IPS-NIHi11 (cell line): ENCODE measurements at places on chromosomes 13 and 19.
A peak's percentile ranks its signal among the peaks of the same experiment; 100 is the strongest.

DNA sequence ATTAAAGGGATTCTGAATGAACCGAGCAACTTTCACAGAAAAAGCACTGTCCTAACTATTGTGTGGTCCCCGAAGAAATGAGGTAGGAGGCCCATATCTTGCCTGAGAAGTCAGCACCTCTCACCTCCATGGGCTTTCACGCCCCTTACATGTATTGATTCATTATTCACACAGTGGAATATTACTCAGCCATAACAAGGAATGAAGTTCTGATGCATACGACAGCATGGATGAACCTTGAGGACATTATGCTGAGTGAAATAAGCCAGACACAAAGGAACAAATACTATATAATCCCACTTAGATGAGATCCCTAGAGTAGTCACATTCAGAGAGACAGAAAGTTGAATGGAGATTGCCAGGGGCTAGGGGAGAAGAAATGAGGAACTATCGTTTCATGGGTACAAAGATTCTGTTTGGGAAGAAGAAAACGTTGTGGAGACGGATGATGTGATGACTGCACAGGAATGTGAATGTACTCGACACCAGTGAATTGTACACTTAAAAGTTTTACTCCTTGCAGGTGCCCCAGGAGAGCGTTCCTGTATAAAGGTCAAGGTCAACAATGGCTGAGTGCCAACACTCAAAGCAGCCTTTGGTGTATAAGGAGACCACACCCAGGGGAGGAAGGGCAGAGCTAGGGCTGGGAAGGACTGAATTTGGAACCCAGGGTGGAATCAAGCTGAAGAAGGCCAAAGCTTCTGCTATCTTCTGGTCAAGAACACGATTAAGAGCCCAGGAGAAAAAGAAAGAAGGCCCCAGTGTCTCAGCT lies 22.5 kb downstream of the ZIC5 start:
- no peak for DNase-seq

DNA sequence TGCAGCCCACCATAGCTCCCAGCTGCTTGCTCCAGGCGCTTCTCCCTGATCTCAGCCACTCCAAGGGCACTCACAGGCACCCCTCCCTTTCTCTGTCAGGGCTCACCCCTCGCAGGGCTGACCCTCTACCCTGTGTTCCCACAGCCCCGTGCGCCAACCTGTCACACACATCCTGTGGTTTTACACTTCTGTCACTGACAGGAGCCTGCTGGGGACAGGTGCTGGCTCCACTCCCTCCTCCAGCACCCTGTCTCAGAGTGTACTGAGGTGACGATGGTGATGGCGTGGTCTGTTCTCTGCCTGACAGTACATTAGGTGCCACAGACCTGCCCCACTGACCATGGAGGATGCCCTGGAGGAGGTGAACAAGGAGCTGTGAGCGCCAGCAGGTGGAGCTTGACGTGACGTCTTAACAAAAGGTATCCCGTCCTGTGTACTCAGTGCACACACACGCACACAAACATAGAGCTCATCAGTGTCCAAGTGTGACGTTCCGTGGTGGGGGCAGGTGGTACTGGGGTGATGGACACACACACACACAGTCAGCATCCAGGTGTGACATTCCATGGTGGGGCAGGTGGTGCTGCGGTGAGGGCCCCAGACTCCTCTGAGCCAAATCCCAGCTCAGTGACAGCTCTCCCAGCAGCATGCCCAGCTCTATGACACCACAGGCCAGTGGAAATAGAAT lies 20.9 kb downstream of the C19orf44 start:
- DNase-seq: no peak

DNA sequence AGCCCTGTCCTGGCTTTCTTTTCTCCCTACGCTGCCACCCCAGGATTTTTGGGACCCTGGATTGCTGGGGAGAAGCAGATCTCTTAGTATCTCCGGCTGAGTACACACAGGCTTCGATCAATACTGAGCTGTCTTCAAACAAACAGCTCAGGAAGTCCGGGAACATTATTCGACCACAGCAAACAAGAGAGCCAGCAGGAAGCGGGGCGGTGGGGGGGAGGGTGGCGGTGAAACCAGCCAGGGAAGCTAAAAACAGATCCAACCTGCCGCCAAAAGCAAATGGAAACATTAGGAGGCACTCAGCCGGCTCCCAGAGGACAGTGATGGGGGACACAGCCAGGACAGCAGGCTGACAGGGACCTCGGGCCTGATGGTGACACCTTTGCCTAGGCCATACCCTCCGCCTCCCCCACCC lies 12.2 kb upstream of the BCAM start:
- peak; percentile 57 for DNase-seq

GRCh38 chr13:30715837-30716236 lies 19.5 kb upstream of the ALOX5AP start:
- no peak for DNase-seq

DNA sequence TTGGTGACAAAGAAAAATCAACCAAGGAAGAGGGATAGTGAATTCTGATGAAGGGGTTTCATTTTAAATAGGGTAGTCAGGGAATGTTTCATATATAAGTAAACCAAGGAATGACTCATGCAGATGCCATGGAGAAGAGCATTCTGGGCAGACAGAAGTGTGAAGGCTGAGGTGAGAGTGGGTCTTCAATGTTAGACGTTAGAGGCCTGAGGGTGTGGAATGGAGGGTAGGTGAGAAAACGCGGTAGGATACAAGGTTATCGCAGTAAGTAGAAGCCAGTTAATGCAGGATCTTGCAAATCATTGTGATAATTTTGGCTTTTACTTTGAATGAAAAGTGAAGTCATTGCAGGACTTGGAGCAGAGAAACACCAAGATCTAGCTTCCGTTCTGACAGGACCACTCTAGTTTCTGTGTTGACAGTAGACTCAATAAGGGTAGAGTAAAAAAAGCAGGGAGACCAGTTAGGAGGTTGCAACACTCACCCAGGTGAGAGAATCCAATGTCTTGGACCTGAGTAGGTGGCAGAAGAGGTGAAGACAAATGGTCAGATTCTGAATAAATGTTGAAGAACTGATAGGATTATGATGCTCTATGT lies 225.2 kb upstream of the TMTC4 start:
- DNase-seq: no peak

DNA sequence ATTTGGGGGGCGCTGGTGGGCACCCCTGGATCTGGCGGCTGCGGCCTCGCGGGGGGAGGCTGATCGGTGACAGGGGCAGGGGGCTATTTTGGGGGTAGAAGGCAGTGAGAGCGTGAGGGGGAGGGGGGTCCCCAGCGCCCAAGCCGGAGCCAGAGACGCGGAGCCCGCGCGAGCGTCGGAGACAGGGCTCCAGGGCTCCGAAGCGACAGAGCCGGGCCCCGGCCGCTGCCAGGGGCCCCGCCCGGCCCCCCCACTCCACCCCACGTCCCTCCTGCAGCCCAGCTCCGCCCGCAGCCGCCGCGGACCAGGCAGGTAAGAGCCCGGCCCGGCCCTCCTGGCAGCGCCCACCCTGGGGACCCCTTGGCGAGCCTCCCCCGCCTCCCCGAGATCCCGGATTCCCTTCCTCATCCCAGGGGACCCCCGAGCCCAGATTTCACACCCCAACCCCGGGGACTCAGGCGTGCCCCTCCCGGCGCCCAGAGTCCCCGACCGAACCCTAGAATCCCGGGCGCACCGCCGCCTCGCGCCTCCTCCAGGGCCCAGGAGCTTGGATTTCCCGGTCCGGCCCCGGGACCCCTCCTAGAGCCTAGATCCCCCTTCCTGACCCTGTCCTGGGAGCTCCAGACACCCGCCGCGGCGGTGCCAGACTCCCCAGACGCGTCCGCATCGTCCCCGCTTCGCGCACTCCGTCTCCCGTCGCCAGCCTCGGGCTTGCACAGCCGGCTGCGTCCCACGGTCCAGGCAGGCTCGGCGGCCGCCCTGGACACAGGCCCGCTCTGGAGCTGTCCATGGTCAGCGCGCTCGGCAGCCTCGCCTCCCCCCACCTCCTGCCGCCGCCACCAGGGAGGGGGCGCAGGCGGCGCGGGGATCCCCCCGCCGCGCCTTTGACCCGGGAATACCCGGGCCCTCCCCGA lies at the start of gene PPFIA3:
PPFIA3 (plus strand) TSS at position 134 of the 914 bp plus-strand sequence. CDS start 8,330 bp downstream, outside the sequence.
- DNase-seq: peak; percentile 75

DNA sequence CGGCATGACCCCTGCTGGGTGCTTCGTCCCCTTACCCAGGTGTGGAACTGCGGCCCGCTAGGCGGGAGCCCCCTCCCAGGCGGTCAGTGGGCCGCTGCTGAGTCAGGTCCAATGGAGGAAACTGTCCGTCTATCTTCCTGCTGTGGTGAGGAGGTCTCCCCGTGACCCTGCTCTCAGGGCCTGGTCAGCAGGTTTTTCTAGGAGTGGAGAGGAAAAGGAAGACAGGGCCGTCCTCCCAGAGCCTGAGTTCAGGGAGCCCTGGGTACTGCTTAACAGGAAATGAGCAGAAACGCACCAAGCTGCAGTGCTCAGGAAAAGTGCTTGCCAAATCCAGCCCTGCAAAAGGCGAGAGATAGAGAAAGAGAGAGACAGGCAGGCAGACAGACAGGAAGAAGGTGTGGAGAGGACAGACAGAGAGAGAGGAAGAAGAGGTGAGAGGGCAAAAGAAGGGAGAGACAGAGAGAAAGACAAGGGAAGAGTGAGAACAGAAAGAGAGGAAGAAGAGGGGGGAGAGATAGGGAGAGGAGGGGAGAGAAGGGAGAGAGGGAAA lies 10.3 kb downstream of the SH3GL1 start:
- DNase-seq: no peak

- DNase-seq: no peak
Observed at GRCh38 chr13:45950386-45951000, 98.9 kb upstream of the SIAH3 start.

GRCh38 chr13:98549006-98549727 lies 27.7 kb downstream of the STK24 start:
- no peak for DNase-seq
